NCI-H1694 treated with DMSO at 0.1 percent for 48 hours (cell line): ENCODE measurements at places on chromosomes 13 and 19.

DNA sequence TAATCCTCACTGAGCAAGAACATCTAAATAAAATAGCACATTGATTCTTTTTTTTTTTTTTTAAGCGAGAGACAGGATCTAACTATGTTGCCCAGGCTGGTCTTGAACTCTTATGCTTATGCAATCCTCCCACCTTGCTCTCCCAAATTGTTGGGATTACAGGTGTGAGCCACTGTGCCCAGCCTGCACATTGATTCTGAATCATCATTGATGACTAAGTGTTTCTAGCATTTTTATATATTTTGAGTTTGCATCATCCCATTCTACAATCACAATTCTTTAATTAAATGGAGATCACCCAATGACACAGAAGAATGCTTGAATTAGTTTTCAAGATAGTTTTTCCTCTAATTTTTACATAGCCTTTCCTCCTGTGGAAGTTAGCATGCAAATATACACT, 354.1 kb downstream of the KLF5 start:
- DNase-seq = no peak

DNA sequence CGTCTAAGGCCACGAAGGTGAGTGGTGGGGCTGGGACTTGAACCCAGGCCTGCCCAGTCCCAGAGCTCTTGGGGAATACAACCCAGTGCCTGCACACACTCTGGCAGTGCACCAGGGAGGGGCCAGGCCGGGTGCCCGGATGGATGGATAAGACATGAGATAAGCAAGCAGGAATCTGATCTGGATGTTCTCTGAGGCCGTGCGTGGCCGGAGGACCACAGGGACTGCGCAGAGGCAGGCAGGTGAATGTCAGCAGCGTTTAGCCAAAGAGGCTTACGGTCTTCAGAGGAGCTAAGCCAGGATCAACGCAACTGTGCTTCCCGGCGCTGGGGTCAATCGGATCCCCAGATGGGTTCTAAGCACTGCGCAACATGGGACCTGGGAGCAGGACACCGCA, 1.5 kb downstream of the ZNF787 start:
- DNase-seq = no peak

DNA sequence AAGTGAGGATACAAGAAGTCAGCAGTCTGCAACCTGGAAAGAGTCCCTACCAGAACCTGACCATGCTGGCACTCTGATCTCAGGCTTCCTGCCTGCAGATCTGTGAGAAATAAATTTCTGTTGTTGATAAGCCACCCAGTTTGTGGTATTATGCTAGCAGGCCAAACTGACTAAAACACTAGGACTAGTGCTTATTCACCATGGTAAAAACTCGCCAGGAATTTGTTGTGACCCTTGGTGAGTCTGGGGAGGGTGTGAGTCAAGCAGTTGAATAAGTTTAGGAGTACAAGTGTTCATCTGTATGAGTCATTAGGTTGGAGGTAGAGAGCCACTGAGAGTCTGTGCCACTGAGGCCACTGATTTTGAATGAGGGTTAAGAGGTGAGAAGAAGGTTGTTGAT, 3.6 kb downstream of the ZIK1 start:
- DNase-seq = no peak

DNA sequence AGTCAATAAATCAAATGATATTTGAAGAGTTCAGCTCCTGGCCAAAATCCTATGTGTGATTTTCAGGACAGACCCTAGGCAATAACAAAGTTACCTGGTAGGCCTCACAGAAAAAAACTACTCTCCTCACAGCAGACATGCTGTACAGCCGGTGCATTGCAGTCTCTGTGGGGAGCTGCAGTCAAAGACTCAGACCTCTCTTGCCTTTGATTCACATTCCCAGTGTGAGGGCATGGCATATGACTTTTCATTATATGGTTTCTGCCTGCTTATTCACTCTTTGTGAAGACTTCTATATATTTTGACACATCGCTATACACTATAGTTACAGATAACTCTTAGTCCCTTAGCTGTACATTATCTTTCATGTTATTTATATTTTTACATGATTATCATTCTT, 2684.3 kb upstream of the PCDH20 start:
- DNase-seq = no peak

DNA sequence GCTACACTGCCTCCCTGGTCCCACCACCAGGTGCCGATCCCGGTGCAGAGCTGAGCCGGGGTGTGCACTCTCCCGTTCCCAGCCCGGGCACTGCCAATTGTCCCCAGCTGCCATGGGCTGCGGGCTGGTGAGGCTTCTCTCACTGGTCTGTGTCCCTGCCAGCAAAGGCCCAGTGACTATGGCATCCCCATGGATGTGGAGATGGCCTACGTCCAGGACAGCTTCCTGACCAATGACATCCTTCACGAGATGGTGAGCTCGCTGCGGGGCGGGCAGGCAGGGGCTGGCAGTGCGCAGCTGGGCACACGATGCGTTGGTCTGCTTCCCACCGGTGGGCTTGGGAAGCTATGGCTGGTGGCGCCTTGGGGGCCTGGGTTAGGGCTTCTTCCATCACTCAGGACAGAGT, 14.6 kb downstream of the MPND start:
- DNase-seq = no peak

DNA sequence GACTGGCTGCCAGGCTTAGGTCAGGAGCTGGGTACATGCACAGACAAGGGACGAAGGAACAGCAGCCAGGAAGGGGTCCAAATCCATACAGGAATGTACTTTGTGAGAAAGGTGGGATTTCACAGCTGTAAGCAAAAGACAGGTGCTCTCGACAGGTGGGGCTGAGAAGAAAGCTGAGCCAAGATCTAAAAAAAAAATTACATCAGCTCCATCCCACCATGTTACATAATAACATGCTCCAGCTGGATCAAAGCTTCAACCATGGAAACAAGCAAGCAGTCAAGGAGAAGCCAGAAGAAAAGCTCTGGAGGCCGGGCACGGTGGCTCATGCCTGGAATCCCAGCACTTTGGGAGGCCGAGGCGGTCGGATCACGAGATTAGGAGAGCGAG, 8.0 kb downstream of the UBXN6 start:
- DNase-seq = peak; percentile 40

DNA sequence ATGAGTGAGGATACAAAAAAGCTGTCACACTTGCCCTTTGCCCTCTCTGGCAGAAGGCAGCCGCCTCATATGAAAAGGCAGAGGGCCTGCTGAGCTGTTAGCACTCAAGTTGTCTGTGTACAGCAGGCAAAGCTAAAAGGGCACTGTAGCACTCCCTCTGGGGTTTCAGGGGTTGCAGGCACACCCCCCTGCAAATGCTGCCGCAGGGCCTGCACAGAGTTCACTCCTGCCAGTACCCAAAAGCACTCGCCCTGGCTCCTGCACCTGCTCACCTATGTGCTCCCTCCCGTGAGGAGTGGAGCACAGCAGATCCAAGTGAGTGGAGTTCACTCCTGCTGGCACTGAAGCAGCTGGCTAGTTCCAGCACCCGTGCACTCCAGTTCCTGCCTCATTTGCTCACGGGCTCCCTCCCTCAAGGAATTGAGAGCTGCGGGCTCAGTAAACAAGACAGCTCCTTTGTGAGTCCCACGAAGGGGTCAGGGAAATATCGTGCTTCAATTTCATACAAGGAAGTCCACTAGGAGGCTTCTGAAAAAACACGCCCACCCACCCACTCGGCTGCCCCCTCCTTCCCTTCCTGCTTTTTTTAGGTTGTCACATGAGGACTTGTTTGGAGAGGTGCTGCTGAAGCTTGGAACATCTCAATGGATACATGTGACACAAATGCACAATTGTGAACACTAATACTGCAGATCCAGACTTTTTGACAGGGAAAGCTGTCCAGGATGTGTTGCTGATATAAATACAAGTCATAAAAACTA, 9.9 kb upstream of the RCBTB2 start:
- no peak for DNase-seq

DNA sequence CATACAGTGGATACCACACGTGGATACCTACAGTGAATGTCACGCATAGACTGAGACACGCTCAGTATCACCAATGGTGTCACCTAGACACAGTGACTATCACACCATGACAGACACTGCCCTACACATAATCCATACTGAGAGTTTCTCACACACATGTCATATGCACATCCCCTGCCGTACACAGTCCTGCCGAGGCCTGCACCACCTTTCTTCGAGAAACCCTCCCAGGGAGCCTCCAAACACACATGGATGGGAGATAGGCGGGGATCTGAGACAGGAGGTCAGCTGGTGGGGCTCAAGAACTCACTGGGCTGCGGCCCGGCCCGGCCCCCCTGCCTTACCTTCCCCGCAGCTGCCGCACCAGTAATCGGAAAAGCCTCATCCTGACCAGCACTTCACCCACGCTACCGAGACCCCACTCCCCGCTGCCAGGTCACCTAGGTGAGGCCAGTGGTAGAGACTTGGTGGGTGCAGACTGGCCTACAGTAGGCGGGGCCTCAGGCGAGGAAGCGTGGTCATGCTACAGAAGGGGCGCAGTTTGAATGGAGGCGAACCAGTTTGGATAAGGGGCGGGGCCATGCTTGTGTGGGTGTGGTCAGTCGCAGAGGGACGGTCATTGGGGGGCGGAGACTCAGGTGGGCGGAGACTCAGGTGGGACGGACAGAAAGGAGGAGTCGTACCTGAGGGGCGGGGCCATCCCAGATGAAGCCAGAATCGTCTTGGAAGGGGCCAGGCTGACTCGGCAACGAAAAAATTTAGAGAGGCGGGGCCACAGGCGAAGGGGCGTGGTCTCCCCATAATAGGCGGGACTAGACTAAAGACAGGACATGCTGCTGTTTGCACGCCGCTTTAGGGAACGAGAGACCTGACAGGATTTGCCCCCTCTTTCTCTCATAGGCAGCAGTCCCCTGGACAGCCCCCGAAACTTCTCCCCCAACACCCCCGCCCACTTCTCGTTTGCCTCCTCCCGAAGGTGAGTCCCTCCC, 2.1 kb downstream of the MAST1 start:
- no peak for DNase-seq
